ENCODE measurements at places on chromosomes 6 and 20. TPM values are rescaled to one million over a fixed set of nuclear protein-coding genes. Genes with fewer than 3 reads are reported as not detected.

MUC21 gene
- total RNA-seq = not detected

DNA sequence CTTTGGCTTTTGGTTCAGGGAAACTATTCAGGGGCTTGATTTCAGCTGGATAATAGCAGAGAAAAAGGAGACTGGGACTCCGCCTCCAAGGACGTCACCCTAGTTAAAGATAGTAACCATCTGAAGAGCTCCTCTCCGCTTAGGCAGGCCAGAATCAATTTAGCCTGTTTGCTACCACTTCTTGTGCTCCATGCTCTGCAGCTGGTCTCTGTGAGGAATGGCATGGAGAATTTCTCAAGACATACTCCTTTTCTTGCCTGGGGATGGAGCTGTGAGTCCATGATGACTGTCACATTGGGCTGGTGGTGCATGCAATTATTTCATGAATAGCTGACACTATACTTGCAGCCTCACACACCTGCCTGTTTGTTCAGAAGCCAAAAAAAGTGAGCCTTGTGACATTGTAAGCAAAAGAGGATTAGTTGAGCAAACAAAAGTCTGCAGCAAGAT lies 61.4 kb downstream of the TXLNB start:
- no peaks in the 10 kb centered on the region for H3K27me3 ChIP-seq
- H3K27ac ChIP-seq = no peak overlapping the region
- no peaks in the 10 kb centered on the region for H3K36me3 ChIP-seq
- no peaks in the 10 kb centered on the region for H3K4me1 ChIP-seq
- no peak overlapping the region for H3K4me3 ChIP-seq

GRCh38 chr6:56096946-56097621 lies 150.3 kb downstream of the COL21A1 start:
- H3K27ac ChIP-seq = no peak overlapping the region
- no peak for DNase-seq
- H3K4me3 ChIP-seq = no peak overlapping the region
- H3K36me3 ChIP-seq = peaks cover 15% of the 10 kb centered on the region
- no peaks in the 10 kb centered on the region for H3K27me3 ChIP-seq

- H3K4me1 ChIP-seq = peaks cover 68% of the 10 kb centered on the region
- DNase-seq = no peak
- peak overlapping the region; percentile 98 for H3K4me3 ChIP-seq
- no peaks in the 10 kb centered on the region for H3K27me3 ChIP-seq
- H3K27ac ChIP-seq = peak overlapping the region; percentile 99
These were observed 1.4 kb upstream of the TRIM39 start for GRCh38 chr6:30325150-30325872.

GRCh38 chr6:83917001-83917400 lies 57.5 kb downstream of the CYB5R4 start:
- H3K36me3 ChIP-seq = peaks cover 4% of the 10 kb centered on the region
- DNase-seq = no peak
- no peaks in the 10 kb centered on the region for H3K4me1 ChIP-seq
- no peak overlapping the region for H3K27ac ChIP-seq
- no peak overlapping the region for H3K4me3 ChIP-seq

DNA sequence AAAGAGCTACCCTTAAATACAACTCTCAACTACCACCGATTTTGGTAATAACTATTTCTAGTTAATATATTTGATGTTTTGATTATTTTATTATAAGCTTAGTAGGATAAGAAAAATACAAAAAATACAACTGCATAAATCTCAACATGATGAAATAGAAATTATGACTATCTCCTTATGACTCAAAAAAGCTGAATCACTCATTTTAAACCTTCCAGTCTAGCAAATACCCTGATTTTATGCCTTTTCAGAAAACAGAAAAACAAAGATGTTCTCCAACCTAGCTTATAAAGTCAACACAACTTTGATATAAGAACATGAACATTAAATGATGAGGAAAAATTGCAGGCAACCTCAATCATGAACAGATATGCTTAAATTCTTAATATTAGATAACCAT lies 40.2 kb upstream of the DSE start:
- peaks cover 52% of the 10 kb centered on the region for H3K4me1 ChIP-seq
- H3K27me3 ChIP-seq = no peaks in the 10 kb centered on the region
- H3K36me3 ChIP-seq = no peaks in the 10 kb centered on the region
- no peak for DNase-seq

TREM1 gene
- not detected for total RNA-seq

DNA sequence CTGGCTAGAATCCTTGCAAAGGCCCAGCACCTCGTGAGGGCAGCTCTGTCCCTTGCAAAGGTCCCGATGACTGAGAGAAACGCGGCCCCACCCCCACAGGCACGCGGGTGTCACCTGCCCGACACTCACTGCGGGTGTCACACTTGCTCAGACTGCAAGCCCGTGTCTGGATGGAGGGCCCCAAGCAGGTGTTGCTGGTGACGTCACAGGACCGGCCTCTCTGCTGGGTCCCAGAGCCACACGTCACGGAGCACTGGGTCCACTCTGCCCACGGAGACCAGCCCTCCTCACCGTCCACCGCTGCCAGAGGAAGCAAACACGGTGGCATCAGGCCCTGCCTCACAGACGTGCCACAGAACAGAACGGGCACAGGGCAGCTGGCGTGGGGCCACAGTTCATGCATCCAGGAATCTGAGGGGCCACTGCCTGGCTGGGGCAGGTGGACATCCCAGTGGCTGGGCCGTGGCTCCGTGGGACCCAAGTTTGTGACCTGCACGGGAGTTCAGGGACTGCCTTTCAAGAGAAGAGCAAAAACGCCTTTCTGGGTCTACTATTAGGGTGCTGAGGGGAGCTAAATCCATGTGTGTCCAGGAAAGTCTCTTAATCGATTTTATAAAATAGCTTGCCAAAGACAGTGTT lies 16.0 kb downstream of the THBS2 start:
- H3K4me1 ChIP-seq = peaks cover 22% of the 10 kb centered on the region
- no peaks in the 10 kb centered on the region for H3K27me3 ChIP-seq
- H3K27ac ChIP-seq = peak overlapping the region; percentile 64
- peaks cover 71% of the 10 kb centered on the region for H3K36me3 ChIP-seq
- DNase-seq = no peak

DNA sequence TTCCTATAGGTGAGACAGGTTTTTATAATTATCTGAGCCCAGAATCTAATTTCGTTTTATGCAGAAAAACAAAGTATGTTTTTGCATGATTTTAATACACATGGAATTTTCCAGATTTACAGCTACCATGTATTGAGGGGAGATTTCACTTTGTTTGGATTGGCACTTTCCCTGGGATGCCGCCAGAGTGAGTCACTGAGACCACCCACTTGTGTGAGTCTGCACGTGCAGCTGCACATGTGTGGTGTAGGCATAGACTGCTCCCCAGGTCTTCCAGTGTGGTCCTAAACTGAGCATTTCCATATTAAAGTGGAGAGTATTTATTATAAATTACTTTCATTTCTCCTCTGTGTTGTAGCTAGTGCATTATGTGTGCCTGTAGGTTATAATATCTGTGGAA lies 186.8 kb downstream of the UBE3D start:
- H3K4me1 ChIP-seq = peaks cover 26% of the 10 kb centered on the region
- H3K27me3 ChIP-seq = peaks cover 17% of the 10 kb centered on the region
- no peak overlapping the region for H3K4me3 ChIP-seq

- DNase-seq = no peak
- no peak overlapping the region for H3K27ac ChIP-seq
- H3K36me3 ChIP-seq = no peaks in the 10 kb centered on the region
- peaks cover 20% of the 10 kb centered on the region for H3K4me1 ChIP-seq
These were observed 70.6 kb downstream of the SGK1 start for GRCh38 chr6:134247231-134247833.

DCDC2 gene
- not detected for total RNA-seq

Measured in chondrocyte (in vitro differentiated cells).